ENCODE measurements at places on chromosomes 4 and X. TPM values are rescaled to one million over a fixed set of nuclear protein-coding genes. Genes with fewer than 3 reads are reported as not detected.
A peak's percentile ranks its signal among the peaks of the same experiment; 100 is the strongest.

DNA sequence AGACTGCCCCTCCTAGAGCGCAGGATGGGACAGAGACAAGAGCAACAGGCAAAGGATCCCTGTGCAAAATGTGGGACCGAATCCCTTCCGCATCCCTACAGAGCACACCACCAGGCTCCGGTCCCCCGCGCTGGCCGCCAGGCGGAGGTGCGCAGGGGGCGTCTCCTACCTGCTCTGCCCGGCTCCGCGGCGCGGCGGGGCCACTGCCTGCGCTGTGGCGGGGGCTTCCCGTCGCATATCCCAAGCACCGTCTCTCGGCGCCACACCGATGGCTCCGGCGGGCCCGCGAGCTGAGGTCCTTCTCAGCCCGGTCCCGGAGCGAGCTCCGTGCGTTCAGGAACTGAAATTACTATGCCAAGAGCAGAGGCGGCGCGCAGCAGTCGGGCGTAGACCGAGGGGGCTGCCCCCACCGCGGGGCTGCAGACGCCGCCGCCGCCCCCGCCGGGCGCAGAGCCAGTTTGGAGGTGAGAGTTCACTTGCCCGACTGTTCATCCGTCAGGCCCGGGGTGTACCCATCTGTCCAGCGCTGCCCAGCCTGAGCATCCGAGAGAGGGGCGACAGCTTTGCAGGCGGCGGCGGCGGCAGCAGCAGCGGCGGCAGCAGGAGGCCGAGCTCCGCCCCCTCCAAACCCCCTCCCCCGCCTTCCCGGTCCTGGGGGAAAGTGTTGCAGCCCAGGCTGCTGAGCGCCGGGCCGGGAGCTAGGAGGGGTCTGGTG lies at the start of gene GPRIN3:
GPRIN3 (minus strand) TSS at position 355 of the 715 bp plus-strand sequence. CDS start 57,690 bp downstream, outside the sequence.
- peak; percentile 72 for DNase-seq

- no peak for DNase-seq
These were observed 106.0 kb upstream of the GRXCR1 start for GRCh38 chr4:42786350-42787078.

GRCh38 chr4:157791236-157791635 lies 381.6 kb downstream of the GASK1B start:
- DNase-seq: no peak

DNA sequence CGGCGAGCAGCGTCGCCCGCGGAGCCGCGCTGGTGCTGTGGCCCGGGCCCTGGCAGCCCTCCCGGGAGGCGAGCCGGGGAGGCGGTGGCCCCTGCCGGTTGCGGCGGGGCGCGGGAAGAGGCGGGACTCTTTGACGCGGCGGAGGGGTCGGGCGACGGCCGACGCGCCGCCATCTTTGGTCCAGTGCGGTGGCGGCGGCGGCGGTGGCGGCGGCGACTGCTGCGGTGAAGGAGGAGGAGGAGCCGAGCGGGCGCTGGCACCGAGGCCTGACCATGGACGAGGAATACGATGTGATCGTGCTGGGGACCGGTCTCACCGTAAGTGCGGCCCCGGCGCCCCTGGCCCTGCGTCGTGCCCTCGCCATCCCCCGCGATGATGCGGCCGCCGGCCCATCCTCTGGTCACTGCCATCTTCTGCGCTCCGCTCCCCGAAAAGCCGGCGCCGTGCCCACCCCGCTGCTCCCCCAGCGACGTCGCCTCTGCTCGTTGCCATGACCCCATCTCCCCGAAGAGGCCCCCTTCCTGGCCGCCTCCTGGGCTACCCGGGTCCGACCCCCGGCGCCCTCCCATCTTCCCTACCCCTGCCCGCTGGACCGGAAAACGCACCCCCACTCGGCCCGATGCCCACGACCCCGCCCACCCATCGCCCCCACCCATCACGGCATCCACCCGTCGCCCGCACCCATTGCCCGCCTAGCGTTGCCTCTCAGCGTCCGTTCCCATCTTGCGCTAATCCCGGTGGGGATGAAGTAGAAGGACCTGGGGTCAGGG lies at the start of gene GDI1:
GDI1 (plus strand) TSS at position 172 of the 770 bp plus-strand sequence; CDS start at position 273, 101 bp downstream.
- peak; percentile 82 for DNase-seq

DNA sequence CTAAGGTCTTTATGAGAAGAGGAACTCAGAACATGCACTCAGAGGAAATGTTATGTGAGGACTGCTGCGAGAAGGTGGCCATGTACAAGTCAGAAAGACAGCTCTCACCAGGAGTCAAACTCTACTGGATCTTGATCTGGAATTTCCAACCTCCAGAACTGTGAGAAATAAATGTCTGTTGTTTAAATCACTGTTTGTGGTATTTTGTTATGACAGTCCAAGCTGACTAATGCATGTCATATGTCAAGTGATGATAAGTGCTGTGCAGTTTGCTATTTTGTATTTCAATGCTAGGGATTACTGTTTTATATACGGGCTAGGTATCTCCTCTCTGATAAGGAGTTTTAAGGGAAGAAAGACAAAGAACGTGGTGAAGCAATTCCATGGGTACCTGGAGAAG lies 162.3 kb downstream of the CPEB2 start:
- no peak for DNase-seq

GRCh38 chrX:78693012-78693411 lies 33.9 kb upstream of the RTL3 start:
- DNase-seq: no peak

THAP6 gene
- total RNA-seq: 21.7 TPM

- no peak for DNase-seq
These were observed 79.0 kb downstream of the DIAPH2 start for GRCh38 chrX:96763608-96764007.

DNA sequence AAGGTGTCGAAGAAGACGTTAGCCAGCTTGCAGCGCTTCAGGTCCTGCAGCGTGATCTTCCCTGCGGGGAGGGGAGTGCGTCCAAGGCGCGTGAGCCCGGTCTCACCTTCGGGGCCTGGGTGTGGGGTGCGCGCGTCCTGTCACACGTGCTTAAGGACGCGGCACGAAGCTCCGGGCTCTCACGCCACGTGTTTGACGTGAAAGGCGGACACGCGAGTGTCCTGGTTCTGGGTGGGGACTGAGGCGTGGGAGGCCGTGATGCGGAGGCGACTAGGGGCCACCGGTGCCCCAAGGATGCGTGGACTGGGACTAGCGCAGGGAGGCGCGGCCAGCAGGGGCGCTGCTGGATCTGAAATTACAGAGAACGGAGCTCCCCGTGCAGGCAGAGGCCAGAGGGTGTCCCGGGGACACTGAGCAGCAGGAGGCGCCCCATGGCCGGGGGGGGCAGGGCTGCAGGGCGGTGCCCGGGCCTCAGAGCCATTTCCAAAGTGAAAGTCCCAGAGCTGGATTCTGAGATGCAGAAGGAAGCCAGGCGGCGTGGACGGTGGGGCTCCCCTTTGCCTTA lies 20.3 kb upstream of the GTPBP6 start:
- peak; percentile 40 for DNase-seq

DNA sequence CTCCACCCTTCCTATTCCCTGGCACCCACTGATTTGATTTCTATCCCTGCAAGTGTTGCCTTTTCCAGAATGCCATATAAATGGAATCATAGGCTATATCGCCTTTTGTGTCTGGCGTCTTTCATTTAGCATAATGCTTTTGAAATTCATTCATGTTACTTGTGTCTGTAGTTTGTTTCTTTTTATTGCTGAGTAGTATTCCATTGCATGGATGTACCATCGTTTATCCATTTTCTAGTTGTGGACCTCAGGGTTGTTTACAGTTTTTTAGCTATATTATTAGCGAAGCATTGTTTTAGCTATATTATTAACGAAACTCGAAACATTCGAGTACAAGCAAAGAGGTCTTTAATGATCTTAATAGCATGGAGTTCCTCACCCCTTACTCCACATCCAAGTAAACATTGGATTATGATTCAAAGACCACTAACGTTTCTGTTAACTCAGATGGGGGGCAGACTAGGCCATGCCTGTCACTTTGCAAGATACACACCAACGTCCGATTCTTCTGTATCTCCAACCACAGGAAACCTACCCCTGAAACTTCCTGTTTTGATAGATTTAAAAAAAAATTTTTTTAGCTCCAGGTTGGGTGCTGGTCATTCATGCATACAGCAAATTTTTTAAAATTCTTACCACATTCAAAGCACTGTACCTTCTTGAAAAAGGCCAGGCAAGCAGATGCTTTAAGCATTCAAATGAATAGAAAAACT lies 1.1 kb downstream of the DCK start:
- DNase-seq: no peak

DNA sequence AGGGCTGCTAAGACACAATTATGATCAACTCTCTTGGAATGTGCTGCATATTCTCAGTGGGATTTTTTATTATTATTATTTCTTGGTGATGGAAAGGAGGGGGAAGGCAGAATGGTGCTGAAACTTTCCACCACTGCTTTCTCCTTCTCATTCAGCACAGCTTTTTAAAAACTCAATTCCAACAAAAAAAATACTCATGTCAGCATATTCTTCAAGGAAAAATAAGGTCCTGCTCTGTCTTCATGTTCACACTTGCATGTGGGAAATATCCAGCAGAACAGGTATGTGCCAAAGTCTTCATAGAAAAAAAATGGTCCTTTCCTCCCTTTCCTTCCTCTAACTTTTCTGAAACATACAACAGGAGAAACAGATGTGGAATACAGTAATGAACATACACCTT lies 144.0 kb upstream of the ADAMTS3 start:
- DNase-seq: no peak

DNA sequence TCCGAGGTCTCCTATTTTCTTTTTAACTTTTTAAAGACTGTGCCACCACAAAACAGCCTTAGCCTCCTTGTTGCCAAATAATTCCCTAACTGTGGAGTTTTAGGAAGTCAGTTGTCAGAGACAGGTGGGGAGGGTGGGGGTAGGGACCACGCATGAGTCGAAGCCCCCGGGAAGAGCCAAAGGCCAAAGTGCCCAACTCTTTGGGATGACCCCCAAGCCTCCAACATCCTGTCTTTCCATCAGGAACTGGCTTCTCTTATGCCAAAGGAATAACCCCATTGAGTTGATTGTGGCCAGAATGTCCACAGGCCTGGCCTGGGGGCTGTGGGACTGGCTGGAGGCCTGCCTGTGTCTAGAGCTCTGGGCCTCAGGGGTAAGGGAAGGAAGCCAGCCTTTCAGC lies 5.8 kb downstream of the PRRG3 start:
- DNase-seq: no peak

DNA sequence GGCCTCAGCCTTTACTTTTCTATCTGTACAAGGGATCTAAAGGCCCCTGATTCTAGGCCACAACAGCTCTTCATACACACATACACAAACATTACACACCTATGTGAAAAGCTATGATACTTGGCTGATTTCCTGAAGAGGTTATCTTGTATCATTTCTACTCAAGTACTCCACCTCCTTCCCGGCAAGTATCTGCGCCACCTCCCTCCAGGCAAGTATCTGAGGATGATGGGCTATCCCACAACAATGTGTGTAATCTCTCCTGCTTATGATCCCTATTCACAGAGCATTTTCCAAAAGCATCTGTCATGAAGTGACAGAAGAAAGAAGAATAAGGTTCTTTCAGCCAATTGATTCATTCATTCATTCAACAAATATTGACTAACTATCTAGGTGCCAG lies 36.8 kb downstream of the AFAP1 start:
- DNase-seq: no peak
